GM19239 (cell line): ENCODE measurements at places on chromosomes 16 and 17.
A peak's percentile ranks its signal among the peaks of the same experiment; 100 is the strongest.

DNA sequence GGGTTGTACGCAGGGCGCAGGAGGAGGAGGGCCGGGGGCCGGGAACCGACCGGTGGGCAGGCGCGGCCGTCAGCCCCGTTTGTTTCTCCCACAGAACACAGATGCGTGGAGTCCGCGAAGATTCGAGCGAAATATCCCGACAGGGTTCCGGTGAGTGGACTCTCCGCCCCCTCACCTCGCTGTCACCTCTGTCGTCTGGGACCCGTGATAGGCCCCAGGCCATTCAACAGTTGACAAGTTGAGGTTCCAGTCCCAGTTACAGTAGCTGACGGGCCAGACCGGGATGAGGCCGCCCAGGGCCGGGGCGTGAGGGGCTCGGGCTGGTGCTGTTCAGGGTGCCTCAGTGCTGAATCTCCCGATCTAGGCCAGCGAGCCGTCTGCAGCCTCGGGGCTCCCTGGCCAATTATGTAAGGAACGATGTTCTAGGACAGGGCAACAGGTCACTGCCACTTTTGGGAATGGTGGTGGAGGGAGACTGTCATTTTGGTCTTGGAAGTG is 628 bp downstream of the GABARAPL2 start:
- no peak for DNase-seq

- DNase-seq: no peak
Observed at GRCh38 chr17:60352071-60352470, 39.9 kb downstream of the USP32 start.

- no peak for DNase-seq
Observed at GRCh38 chr17:65994679-65995078, 197.3 kb downstream of the CEP112 start.

GRCh38 chr17:7478276-7479212 is 887 bp downstream of the ZBTB4 start:
- peak; percentile 54 for DNase-seq

GRCh38 chr17:62587554-62587953 is 39.9 kb upstream of the MRC2 start:
- DNase-seq: no peak

DNA sequence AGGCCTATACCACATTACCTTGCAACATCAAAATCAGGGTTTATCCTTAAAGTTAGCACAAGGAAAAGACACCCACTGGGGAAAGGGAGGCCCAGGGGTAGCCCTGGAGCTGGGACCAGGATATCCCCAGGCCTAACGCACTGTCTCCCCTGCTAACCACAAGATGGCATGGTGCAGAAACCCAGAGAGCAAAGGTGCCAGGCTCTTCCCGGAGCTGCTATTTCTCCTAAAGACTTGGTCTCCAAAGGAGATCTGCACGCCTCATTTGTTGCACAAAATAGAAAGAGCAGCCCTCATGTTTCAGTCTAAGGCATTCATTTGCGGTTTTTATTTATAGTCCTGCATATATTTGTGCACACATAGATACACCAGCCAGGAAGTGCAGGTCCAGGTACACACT is 408.6 kb downstream of the SOX9 start:
- no peak for DNase-seq

- DNase-seq: no peak
Observed at GRCh38 chr16:22673421-22673831, 140.5 kb upstream of the HS3ST2 start.

DNA sequence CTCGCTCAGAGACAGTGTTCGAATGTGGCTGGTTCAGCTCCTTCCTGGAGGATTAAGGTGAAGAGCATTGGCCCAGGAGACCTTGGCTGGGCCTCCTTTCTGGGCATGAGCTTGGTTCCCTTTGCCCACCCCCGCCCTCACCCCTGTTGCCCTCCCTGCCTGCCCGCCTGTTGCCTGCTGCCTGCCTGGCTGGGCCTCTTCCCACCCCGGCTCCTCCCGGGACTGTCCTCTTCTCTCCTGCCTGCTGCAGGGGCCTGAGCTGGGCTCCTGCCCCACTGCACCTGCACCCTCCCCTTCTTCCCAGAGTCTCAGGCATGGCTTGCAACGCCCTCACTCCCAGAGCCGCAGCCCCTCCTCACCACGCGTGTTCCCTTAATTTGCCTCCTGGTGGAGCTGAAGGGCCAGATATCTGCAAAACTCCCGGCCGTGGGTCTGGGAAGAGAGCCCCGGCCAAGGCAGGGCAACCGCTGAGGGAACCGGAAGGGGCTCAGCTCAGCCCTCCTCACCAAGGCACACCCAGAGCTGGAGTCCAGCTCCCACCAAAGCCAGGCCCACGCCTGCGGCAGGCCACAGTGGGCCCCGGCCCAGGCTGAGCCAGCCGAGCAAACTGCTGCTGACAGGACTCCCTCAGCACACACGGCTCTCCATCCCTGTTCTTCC is 31.2 kb downstream of the MNT start:
- DNase-seq: no peak

GRCh38 chr16:306911-307370 is 24.0 kb downstream of the PDIA2 start:
- no peak for DNase-seq
